ENCODE measurements at places on chromosomes 16 and 17. TPM values are rescaled to one million over a fixed set of nuclear protein-coding genes. Genes with fewer than 3 reads are reported as not detected.

DNA sequence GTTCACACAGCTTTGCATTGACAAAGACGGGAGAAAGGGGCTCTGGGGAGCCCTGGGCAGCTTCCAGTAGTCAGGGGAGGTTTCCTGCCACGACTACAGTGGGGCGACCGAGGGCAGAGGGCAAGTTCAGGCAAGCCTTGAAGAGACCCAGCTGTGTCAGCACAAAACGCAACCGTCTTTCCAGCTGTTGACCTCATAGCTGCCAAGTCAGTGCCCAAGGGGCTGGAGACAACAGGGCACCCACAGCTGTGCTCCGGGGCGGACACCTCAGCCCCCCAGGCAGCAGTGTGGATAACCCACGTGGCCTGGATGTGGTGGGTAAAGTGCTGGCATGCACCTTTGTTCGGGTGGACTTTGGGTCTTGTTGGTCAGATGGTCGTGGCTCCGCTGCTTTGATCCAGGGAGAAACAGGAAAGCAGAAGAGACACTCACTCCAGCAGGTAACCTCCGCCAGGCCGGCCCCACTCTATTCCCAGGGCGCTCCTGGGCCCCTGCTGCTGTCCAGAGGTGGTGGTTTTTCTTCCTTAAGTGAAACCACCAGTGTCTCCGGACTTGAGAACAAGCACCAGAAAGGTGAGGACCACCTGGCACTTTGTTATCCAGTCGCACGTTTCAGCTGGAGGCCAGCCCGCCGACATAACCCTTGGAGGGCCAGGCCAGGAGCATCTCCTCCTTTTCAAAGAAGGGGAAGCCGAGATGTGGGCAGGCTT lies 17.6 kb upstream of the CBX2 start:
- H3K4me1 ChIP-seq, result no peaks in the 10 kb centered on the region
- H3K27ac ChIP-seq, result no peak overlapping the region
- no peaks in the 10 kb centered on the region for H3K36me3 ChIP-seq
- H3K4me3 ChIP-seq, result no peak overlapping the region

- no peak overlapping the region for H3K4me3 ChIP-seq
- peaks cover 28% of the 10 kb centered on the region for H3K36me3 ChIP-seq
- no peak overlapping the region for H3K27ac ChIP-seq
- DNase-seq, result no peak
- H3K4me1 ChIP-seq, result no peaks in the 10 kb centered on the region
- no peaks in the 10 kb centered on the region for H3K27me3 ChIP-seq
Measured at GRCh38 chr16:66402166-66402565, 24.9 kb upstream of the BEAN1 start.

DNA sequence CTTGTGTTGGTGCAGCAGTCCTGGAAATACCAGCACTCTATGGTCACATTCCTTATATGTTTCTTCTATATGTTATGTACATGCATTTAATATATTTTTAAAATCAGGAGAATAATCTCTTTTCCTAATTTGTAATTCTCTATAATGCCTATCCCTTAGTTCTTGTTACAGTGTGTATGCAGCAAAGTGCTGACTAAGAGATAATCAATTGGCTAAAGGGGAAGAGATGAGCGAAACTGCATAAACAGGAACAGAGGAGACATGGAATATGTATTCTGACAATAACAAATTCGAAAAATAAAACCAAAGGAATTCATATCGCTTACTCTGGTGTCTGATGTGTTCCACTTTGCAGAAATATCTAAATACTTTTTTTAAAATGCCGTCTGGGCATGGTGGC lies 41.7 kb downstream of the SYNRG start:
- H3K4me1 ChIP-seq, result no peaks in the 10 kb centered on the region

GRCh38 chr16:53510704-53511070 lies 7.7 kb upstream of the AKTIP start:
- no peak overlapping the region for H3K27ac ChIP-seq
- no peak overlapping the region for H3K4me3 ChIP-seq
- no peak for DNase-seq
- no peaks in the 10 kb centered on the region for H3K4me1 ChIP-seq
- H3K36me3 ChIP-seq, result no peaks in the 10 kb centered on the region
- no peaks in the 10 kb centered on the region for H3K27me3 ChIP-seq

DNA sequence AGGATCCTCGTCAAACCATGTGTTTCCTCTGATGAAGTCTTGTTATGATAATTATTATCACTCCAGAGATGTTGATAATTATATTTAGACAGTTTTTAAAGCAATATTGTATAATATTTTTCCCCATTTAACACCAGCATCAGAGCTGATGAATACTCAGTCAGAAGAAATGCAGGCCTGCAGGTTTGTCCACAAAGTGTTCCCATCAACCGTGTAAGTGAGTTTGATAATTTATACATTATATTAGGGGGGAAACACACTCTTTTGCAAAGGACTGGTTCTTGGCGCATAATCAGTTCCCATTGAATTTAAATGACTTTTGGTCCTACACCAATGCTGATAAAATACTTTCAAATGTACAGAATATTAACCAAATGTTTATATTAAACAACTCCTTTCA lies 454.8 kb downstream of the TOX3 start:
- no peak for DNase-seq
- H3K4me1 ChIP-seq, result no peaks in the 10 kb centered on the region
- H3K36me3 ChIP-seq, result no peaks in the 10 kb centered on the region
- no peaks in the 10 kb centered on the region for H3K27me3 ChIP-seq

Gene NPIPA7
- total RNA-seq, result 7.5 TPM

- H3K36me3 ChIP-seq, result no peaks in the 10 kb centered on the region
- no peaks in the 10 kb centered on the region for H3K27me3 ChIP-seq
- DNase-seq, result no peak
Measured at GRCh38 chr17:72122010-72122764, 1.4 kb downstream of the SOX9 start.

- peaks cover 21% of the 10 kb centered on the region for H3K4me1 ChIP-seq
- no peaks in the 10 kb centered on the region for H3K36me3 ChIP-seq
- H3K27me3 ChIP-seq, result peaks cover 25% of the 10 kb centered on the region
- H3K4me3 ChIP-seq, result no peak overlapping the region
- DNase-seq, result peak; percentile 53
Measured at GRCh38 chr16:8887952-8888560, 5.9 kb downstream of the LITAFD start.

GRCh38 chr17:64354824-64355535 lies 35.7 kb downstream of the PECAM1 start:
- H3K27ac ChIP-seq, result no peak overlapping the region
- no peaks in the 10 kb centered on the region for H3K36me3 ChIP-seq
- H3K4me3 ChIP-seq, result no peak overlapping the region
- H3K27me3 ChIP-seq, result no peaks in the 10 kb centered on the region
- H3K4me1 ChIP-seq, result no peaks in the 10 kb centered on the region

Gene FNDC8
- total RNA-seq, result not detected

DNA sequence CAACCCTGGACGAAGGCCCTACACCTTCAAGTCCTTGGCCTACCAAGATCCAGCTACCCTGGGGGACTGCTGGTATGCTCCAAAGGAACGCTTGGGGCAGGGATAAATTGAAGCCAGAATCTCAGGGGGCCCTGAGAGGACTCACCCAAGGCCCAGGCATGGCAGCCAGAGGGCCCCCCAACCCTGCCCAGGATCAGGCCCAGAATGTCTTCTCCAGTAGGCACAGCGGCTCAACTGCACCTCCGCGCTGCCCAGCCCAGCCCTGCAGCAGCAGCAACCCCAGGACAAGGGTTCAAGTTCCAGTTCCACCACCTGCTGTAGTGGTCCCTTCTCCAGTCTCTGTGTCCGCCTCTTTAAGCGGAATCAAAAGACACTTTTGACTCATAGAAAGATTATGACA lies 2.2 kb downstream of the TFAP4 start:
- H3K4me3 ChIP-seq, result no peak overlapping the region
- H3K27ac ChIP-seq, result no peak overlapping the region
- H3K4me1 ChIP-seq, result peaks cover 10% of the 10 kb centered on the region

- H3K4me1 ChIP-seq, result no peaks in the 10 kb centered on the region
- no peak overlapping the region for H3K4me3 ChIP-seq
- no peaks in the 10 kb centered on the region for H3K27me3 ChIP-seq
Measured at GRCh38 chr16:82655072-82655714, 28.4 kb downstream of the CDH13 start.

Gene DBNDD1
- total RNA-seq, result 1.2 TPM

Gene ZNF764
- 15.3 TPM for total RNA-seq

Gene SMTNL2
- 6.3 TPM for total RNA-seq

Gene CRHR1
- total RNA-seq, result not detected

DNA sequence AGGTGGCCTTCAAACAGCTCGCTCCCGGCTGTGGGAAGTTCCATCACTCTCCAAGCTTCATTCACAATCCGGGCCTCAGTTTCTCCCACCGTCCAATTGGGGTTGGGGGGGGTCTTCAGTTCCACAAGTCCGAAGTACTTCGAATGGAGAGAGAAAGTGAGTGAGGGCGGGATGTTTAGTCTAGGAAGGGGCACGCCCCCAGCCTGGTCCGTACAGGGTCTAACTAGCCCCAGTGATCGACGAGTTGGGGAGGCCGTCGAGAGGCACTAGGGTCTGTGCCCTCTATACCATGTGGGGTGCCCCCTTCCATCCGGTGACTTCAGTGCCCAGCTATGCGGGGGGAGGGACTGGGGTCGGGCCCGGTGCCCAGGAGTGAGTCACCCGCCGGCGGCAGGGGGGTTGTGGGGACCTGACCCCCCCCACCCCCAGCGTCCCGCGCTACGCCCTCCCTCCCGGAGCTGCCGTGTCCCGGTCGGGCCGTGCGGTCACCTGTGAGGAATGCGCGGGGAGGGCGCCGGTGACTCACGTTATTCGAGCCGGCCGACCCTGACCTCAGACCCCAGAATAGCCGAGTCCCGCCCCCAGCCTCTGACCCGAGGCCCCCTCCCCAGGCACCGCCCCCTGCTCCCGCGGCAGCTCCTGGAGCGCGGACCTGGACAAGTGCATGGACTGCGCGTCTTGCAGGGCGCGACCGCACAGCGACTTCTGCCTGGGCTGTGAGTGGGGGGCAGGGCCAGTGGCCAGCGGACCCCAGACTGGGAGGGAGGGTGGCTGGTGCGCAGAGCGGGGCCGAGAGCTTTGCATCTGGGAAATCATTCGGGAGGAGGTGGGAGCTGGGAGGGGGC lies 658 bp downstream of the TNFRSF12A start:
- peak overlapping the region; percentile 97 for H3K27ac ChIP-seq
- H3K36me3 ChIP-seq, result no peaks in the 10 kb centered on the region
- peak overlapping the region; percentile 65 for H3K4me3 ChIP-seq
- peaks cover 26% of the 10 kb centered on the region for H3K4me1 ChIP-seq
- H3K27me3 ChIP-seq, result peaks cover 23% of the 10 kb centered on the region

DNA sequence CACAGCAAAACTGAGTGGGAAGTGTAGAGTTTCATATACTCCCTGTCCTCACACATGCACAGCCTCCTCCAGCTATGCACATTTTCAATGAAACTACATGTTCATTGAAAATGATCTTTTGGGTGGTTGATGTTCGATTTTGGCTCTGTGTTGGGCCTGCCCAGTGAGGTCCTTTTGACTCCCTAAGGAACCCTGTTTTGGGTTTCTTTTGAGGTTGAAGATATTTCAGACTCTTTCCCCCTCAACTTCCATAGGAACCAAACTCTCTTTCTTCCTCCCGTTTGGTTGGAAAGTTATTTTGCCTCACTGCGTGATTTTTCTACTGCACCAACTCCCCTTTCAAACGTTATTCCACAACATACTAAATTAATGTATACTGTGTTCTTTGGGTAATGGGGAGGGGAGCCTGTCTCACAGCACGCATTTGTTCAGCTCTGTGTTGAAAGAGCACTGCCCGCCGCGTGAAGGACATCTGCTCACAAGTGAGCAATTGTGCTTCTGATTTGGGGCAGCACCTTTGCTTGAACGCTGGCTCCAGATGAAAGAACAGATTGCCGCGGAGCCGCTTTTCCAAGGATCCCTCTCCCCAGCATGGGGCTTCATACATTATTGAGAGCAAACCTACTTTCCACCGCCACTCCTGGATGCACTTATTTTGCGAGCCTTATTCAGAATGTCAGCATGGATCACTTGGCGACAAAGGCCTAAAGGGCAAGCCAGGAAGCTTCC lies 385.9 kb downstream of the WWOX start:
- no peak overlapping the region for H3K4me3 ChIP-seq
- no peak for DNase-seq
- no peaks in the 10 kb centered on the region for H3K36me3 ChIP-seq
- no peaks in the 10 kb centered on the region for H3K4me1 ChIP-seq

Gene PDF
- total RNA-seq, result 12.0 TPM

GRCh38 chr16:65120831-65121721 lies 787 bp downstream of the CDH11 start:
- DNase-seq, result peak; percentile 11
- H3K27ac ChIP-seq, result peak overlapping the region; percentile 77
- H3K36me3 ChIP-seq, result no peaks in the 10 kb centered on the region
- no peaks in the 10 kb centered on the region for H3K4me1 ChIP-seq
- no peaks in the 10 kb centered on the region for H3K27me3 ChIP-seq

GRCh38 chr17:83146347-83146746 lies 66.9 kb downstream of the METRNL start:
- H3K36me3 ChIP-seq, result no peaks in the 10 kb centered on the region
- no peak for DNase-seq
- H3K27ac ChIP-seq, result no peak overlapping the region
- H3K27me3 ChIP-seq, result no peaks in the 10 kb centered on the region

Gene NME3
- total RNA-seq, result 198 TPM

DNA sequence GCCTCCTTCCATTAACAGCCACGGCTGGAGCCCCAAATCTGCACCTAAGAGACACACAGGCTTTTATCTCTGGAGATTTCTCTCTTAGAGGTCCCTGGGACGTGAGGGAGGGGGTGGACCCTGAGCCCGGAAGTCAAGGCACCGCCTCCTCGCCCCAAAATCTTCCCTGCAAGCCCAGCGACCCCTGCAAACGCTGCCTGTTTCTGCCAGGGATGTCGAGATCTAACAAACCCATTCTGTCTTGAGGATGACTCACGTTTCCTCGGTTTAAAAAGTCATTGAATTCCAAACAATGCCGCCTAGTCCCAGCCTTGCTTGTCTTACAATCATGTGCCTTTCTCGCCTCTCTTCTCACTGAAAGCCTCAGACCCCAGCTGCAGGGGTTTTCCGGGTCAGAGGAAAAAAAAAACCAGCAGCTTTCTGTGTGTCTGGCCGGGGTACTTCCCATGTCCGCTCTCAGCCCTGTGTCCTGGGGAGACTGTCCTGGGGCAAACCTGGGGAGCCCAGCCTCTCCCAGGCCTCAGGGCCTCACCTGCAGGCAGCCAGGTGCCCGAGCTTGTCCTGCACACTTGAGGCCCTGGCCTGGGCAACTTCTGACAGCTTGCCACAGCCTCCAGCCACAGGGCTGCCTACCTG lies 15.4 kb downstream of the ARL2BP start:
- DNase-seq, result no peak
- no peaks in the 10 kb centered on the region for H3K27me3 ChIP-seq
- H3K4me1 ChIP-seq, result peaks cover 35% of the 10 kb centered on the region

GRCh38 chr17:8629371-8630226 lies 926 bp downstream of the MYH10 start:
- no peaks in the 10 kb centered on the region for H3K36me3 ChIP-seq
- H3K27me3 ChIP-seq, result no peaks in the 10 kb centered on the region
- H3K4me3 ChIP-seq, result peak overlapping the region; percentile 79
- DNase-seq, result no peak

DNA sequence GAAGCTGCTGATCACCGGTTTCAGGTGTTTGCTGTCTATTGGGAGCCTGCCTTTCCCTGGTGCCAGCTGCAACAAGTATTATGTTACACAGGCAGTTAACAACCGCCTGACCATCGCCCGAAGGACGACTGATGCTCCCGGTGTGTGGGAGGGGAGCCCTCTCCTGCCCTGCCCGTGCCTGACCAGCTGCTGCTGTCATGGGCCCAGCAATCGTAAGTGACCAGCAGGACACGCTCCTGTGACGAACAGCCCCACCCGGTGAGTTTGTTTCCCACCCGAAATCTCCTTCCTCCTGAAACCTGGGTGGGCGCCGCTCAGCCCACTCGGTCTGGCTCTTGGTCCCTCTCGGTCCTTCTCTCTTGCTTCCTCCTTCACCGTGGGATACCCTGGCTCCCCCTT lies 17.9 kb upstream of the UBE2I start:
- peaks cover 15% of the 10 kb centered on the region for H3K4me1 ChIP-seq
- H3K27ac ChIP-seq, result no peak overlapping the region
- no peak for DNase-seq
- no peak overlapping the region for H3K4me3 ChIP-seq
